ENCODE measurements at places on chromosomes 4 and X.

DNA sequence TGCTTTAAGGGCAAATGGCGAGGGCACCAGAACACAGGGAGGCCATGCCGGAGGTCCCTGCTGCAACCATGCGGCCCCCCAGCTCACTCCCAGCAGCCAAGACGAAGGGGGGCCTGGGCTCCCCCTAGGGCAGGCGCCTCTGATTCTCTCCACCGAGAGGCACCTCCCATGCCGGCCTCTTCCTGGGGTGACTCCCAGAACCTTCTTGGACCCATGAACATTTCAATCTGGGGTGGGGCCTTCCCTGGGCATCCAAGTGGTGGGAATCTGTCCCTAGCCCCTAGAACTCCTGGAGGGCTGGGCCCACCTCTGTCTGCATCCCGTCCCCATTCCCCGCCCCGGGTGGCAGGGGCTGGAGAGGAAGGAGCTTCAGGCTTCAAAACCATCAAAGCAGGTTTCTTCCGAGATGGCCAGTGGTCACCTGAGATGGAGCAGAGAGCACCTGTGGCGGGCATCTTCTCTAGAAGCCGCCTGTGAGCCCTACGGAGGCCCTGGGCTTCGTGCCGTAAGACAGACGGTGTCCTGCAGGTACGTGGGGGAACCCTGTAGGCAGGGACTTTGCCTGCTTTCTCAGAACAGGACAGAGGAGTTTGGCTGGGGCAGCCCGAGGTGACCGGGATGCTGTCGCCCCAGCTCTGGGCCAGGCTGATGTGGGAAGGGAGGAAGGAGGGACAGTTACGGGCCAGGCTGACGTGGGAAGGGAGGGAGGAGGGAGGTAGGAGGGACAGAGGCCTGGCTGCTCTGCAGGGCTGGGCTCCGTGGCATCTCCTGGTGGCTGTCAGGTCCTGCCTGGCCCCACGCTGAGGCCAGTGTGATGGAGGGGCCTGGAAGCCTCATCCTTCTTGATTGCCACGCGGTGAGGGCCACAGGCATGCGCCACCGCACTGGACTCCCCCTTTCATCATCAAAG is 6.8 kb upstream of the SLC25A6 start:
- no peak for DNase-seq

- DNase-seq = no peak
Observed at GRCh38 chr4:185398618-185399017, 2.0 kb downstream of the ANKRD37 start.

- DNase-seq = no peak
Observed at GRCh38 chr4:182189103-182189878, 53.9 kb upstream of the TENM3 start.

DNA sequence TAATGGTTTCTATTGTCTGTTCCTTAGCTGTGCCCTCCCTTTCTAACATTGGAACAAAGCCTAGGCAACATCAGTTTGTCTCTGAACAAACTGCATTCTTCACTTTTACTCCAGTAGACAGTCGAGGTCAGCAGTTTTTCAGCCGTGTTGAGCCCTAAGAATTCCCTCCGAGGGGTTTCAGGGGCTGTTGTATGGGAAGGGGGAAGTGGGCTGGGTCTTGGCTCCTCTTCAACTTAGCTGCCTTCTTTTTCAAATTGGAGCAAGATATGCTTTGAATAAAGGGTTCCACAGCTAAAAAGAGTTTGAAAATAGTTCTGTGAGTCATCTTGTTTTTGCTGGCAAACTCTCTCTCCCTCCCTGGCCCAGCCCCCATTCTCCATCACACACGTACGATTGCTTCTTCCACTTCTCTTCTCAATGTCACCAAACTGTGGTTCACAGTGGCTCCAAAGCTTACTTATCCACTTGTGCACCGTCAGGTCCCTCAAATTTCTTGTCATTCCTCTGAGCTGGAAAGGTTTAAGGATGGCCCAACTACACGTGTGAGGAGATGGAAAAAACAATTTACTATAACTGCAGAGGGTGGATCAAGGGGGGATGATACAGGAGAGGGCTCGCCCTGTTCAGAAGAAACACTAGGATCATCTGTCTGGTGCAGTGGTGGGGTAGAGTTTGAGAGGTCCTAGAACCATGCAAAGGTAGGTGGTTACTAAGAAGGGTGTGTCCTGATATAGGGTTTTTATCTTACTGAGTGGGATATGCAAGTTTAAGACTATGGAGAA is 9.2 kb upstream of the MAML3 start:
- no peak for DNase-seq

Data from stimulated activated CD4-positive, alpha-beta T cell treated with anti-CD3 and anti-CD28 coated beads, Interleukin-15, amount 100 ng/mL, for 48 hours (primary cell).